ENCODE measurements at places on chromosomes 5 and 9.

- no peak for DNase-seq
These were observed 970.3 kb upstream of the ARRDC3 start for GRCh38 chr5:92353107-92354030.

GRCh38 chr5:100516285-100516684 is 18.9 kb upstream of the FAM174A start:
- no peak for DNase-seq

DNA sequence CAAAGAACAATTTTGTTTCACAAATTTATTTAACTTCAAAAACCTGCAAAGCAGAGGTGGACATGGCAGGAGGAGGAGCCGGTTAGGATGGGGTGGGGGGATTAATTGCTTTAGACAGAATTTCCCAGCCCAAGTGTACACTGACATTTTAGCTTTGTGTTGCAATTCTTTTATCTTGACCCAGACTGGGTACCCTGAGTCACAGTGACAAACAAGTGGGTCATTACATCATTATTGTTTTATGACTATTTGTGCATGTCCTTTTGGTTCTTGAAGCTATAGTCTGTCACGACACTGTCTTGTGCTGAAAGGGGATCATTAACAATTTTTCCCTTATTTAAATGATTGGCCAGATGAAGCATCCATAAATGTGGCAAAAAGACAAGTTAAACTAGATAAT is 84.5 kb upstream of the VCAN start:
- no peak for DNase-seq

- no peak for DNase-seq
These were observed 235.1 kb upstream of the ADAMTSL1 start for GRCh38 chr9:18238752-18239447.

DNA sequence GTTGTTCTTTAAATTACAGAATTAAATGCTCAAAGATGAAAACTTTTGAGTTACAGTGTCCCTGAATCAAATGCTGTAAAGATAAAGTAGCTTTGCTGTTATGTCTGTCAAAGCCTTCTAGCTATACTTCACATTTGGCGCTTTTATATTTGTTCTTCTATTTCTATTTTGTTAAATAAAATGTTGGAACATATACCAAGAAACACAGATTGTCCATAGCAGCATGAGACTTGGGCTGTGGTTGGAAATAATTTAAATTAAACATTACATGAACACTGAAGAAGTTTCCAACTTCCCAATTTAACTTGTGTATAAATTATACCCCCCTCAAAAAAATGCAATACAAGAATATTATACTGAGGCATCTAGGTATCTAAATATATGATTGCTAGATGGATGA is 249.8 kb downstream of the NR2F1-AS1 start:
- no peak for DNase-seq

DNA sequence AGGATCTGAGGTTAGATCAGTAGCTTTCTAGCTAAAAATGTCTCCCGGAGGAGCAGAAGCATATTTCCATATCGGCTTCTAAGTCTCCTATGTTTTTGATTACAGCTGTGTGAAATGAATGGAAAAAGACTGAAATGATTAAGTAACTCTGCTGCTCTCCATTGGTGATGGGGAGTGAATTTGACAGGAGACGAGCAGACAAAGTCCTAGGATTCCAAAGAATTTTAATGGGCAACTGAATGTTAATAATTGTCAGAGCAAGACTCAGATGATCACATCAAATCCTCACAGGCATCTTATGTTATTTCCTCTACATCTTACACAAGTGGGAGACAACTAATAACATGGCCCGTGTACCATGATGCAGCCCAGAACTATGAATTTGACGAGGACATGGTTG is 66.8 kb downstream of the LIX1 start:
- no peak for DNase-seq

DNA sequence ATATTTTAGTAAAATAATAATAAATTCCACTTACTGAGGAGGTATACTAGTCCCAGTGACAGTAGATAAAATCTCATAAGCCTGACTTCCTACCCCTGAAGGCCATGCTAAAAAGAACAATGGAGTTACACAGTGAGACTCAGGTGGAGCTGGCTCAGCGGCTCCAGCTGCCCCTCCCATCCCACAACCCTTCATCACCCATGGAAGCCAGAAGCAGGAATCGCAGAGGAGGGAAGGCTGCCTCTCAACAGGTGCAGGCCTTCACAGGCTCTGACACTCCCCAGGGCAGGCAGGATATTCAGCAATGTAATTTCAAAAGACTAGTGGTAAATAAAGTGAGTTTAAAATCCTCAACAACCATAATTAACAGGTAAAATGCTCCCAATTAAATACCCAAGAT is 67.5 kb downstream of the FANCC start:
- DNase-seq = no peak

- no peak for DNase-seq
These were observed 161.9 kb downstream of the MACROH2A1 start for GRCh38 chr5:135236908-135237747.

DNA sequence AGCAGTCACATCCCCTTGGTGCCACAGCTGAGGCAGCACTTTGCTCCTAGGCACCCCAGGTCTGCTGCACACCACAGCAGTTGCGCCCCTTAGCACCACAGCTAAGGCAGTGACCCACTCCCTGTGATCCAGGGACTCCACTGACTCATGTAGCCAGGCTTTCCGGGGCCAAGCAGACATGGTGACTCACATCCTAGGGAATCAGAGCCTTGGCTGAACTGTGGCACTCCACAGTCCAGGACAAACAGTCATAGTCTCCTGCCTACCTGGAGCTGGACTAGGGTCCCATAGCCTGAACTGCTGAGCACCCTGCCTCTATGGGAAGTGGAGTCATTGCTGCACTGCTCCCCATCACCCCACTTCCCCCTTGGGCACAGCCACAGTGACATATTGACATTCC is 338.7 kb downstream of the NPR3 start:
- no peak for DNase-seq

GRCh38 chr5:88819301-88819999 is 63.5 kb downstream of the MEF2C start:
- DNase-seq = no peak

GRCh38 chr5:143309661-143310431 is 93.6 kb downstream of the NR3C1 start:
- no peak for DNase-seq

- no peak for DNase-seq
These were observed 182.9 kb upstream of the RFX3 start for GRCh38 chr9:3708751-3709150.

DNA sequence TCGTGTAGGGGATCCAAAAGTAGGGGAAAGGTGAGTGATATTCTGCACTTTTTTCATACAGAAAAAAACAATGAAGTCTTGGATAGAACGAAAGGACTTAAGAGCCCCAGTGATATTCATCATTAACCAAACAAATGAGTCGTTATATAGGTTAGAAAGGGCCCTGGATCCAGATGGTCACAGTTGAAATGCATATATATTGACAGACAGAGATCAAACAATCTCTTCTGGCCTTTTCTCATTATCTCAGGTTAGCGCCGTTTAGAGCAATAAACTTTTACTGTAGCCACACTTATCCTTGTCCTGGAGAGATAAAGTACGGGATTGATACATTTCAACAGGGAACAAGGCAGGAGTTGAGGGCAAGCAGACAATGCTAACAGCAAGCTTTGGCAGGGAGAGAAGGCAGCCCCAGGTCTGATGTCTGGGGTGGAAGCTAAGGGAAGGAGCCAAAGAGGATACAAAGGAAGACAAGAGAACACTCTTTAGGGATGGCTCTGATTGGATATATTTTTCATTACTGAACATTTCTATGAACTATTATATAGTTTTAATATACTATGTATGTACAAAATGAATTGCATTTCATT is 77.0 kb downstream of the LIFR start:
- no peak for DNase-seq

GRCh38 chr5:111952555-111952954 is 195.6 kb upstream of the NREP start:
- DNase-seq = no peak

DNA sequence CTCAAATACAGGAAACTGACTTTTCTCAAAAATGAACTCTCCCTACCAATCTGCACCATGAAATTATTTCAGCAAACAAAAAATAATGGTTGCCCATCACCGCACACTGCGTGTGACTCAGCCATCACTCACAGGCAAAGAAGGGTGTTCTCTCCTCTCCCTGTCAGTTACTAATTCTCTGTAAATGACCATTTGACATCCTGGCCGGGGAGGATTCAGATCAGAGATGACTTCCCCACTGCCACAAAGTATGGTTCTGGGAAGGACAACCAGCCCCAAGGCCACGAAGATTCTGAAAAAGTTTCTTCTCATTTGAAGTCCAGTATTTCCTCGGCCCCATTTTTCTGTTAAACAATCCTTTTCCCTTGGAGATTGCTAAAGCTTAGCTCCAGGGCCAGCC is 199.4 kb downstream of the AUH start:
- DNase-seq = no peak

GRCh38 chr5:175885813-175886212 is 14.4 kb downstream of the CPLX2 start:
- DNase-seq = no peak

GRCh38 chr5:177357459-177358351 is at the start of gene RGS14:
Gene RGS14, plus strand, starts transcription at chr5:177357924. Its CDS starts 101 bp downstream, at chr5:177358025.
- peak; percentile 38 for DNase-seq

DNA sequence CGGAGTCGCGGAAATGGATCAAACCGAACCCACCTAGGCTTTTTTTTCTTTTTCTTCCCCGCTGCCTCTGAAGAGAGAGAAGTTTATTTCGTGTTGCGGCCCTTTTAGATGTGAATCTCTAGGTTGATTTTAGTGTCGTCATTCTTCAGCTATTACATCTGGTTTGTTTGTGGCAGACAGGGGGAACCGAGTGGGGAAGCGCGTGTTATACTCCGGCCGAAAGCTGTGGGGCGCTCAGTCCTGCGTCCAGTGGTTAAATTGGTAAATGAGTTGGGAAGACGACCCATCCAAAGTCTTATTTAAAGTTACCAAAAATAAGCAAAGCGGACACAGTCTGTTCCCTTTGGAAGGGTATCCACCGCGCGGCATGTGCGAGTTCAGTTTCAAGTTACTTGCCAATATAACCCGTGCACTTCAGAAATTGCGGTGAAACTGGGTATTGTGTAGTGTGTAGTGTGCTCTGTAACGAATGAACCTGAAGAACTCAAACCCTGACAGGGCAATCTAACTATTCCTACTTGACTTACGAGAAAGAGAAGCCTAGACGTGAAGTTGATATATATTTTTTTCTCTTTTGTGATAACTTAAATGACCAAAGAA is 1.3 kb downstream of the MAN2A1 start:
- DNase-seq = peak; percentile 19

DNA sequence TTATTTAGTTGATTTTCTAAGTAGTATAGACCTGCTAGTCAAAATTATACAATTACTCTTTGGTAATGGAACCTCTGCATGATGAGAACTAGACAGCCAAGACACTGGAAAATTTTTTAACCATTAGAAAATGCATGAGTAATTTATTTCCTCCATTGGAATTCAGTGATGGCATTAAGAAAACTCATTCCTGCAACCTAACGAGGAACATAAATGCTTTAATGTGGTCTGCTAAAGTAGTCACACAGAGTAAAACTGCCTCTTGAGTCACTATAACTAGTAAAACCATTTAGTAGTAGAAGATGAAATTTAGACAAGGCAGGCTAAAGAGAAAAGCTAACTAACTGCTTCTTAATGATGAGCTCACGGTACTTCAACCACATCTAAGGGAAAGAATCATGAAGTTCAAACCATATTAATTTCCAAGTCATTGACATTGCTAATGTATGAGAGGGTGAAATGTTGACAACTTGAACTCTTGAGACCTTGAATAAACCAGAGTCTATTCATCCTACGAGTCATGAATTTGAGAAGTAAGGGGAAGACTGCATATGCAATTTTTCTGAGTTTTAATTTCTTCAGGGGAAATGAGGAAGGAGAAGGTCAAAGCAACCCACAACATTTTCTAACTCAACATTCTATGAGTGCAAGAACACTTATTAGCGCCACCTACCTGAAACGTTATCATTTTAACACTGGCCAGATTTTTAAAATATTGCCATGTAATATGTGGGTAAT is 74.4 kb downstream of the GLIS3 start:
- DNase-seq = no peak

- DNase-seq = no peak
These were observed 145.2 kb downstream of the MAST4 start for GRCh38 chr5:66741394-66741793.

- no peak for DNase-seq
These were observed 15.4 kb downstream of the FAM81B start for GRCh38 chr5:95406426-95407090.

- no peak for DNase-seq
These were observed 84.8 kb upstream of the NEURL1B start for GRCh38 chr5:172556262-172556661.

DNA sequence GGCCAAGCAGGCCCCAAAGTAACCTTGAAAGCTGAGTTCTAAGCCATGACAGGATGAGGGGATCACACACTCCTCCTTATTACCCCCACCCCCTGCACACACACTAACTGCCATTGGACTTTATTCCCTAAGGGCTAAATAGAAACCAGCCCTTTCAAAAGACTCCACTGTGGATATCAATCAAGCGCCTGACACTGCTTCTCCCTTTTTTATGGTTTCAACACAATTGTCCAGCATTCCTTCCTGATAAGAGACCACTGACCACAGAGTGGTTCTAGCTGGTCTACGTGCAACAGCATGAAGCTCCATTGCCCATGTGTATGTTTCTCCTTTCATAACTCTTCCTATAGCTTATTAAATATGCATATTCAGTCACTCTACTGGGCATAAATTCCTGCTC is 34.7 kb downstream of the PAEP start:
- DNase-seq = no peak

- DNase-seq = no peak
These were observed 948 bp upstream of the FAXDC2 start for GRCh38 chr5:154851351-154851750.

- no peak for DNase-seq
These were observed 18.9 kb upstream of the NPR3 start for GRCh38 chr5:32692036-32692746.

GRCh38 chr5:113053511-113053995 is 77.0 kb downstream of the DCP2 start:
- no peak for DNase-seq

DNA sequence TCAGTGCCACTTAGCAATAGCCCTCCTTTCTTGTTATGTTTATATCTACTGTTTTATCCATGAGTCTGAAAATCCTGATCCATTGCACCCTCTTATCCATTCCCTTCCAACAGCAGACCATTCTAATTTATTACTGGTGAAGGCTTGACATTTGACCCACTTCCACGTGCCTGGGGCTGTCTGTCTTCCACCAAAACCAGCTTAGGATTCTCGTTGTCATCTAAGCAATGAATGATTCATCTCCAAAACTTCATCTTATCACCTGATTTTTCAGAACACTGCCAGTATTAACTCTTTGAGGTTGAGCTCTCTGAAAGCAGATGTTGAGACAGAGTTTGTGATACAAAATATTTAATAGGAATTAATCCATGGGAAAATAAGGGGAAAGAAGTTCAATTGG is 277.8 kb upstream of the FBXL7 start:
- DNase-seq = no peak

- no peak for DNase-seq
These were observed 2.5 kb downstream of the MAPK9 start for GRCh38 chr5:180289433-180289832.

GRCh38 chr5:94094793-94095441 is 353.5 kb upstream of the POU5F2 start:
- DNase-seq = no peak

- no peak for DNase-seq
These were observed 1979.1 kb upstream of the CDH9 start for GRCh38 chr5:29017501-29017900.

Data from stimulated activated CD4-positive, alpha-beta T cell treated with anti-CD3 and anti-CD28 coated beads, TNF-alpha, amount 100 ng/mL, for 1 hour (primary cell).